ENCODE measurements at places on chromosomes 3 and 15.

DNA sequence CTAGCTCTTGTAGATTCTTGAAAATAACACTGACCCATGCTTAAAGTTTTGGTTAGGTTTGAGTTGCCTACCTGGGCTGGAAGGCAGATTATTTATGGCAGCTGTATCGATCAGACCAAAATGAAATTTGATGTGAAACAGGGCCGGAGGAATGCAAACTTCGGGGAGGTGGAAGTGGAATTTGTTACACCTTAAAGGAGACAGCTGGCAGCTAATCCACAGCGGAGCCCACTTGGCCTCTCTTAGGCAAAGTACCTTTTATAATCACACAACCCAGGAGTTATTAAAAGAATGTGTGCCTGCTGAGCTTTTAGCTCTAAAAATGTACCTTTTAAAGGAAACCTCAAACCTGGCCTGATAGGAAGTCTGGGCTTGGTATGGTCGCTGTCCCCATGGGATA lies 250.9 kb upstream of the TPM1 start:
- DNase-seq, result no peak

- DNase-seq, result no peak
Observed at GRCh38 chr3:10371167-10371566, 50.3 kb upstream of the SEC13 start.

- DNase-seq, result no peak
Observed at GRCh38 chr3:141777957-141778813, 15.0 kb downstream of the GRK7 start.

GRCh38 chr3:160793722-160794252 lies 37.8 kb downstream of the PPM1L start:
- no peak for DNase-seq

DNA sequence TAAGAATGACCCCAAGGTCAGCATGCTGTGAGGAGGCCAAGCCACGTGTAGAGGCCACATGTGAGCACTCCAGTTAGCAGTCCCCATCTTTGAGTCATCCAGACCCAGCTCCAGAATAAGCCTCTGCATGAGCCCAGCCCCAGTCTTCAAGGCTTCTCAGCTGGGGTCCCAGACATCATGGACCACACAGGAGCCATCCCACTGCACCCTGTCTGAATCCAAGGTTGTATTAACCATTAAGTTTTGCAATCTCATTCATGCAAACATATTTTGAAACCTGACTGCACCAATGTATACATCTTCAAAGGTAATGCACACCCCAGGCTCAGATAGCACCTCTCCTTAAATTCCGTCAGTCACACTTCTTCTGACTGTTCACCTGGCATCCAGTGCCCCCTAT lies 249.1 kb upstream of the CHRNA7 start:
- no peak for DNase-seq

DNA sequence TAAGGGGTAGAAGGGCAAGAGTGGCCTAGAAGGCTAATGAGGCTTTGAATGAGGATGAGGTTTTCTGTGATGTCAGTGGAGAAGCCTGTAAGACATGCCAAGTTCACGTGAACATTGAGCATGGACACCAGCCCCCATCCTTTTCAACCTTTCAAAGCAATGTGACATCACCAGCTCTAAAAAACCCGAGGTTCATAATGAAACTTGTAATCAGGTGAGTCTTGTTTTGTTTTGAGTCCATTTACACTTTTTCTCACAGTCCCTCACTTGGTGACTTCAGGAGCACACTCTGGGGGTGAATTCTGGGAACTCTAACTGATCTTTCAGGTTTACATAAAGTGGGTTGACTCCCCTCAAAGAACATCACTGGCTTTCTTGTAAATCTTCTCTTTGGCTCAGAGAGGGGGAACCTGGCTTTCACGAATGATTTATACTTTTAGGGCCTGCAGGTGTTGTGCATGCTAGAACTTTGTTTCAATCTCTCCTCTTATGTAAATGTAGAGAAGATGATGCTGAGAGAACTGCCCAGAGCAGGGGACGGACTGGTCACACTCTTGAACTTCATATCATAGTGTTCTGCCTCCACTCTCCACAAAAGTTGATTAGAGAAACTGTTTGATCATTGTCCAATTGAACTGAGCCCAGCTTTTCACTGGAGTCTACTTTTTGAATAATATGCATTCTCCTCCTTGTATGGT lies 224.7 kb upstream of the SATB1 start:
- no peak for DNase-seq

GRCh38 chr3:9441501-9442221 lies 44.2 kb downstream of the SETD5 start:
- DNase-seq, result no peak

DNA sequence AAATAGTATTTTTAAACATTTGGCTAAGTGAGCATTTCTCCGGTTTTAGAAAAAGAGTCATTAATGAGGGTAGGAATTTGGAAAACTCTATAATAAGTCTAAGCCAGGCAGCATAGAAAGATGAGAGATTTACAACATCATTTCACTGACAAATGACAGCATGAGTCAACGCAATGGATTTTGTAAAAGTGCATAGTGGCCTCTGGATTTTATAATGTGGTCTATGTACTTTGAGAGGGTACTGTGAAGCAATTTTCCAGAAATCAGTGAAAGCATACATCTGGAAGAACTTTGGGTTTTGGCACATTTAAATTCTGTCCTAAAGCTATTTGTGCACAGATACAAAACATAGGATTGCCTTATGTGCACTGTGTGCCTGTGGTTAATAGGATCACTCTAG lies 130.8 kb upstream of the CCNL1 start:
- DNase-seq, result peak; percentile 76

- no peak for DNase-seq
Observed at GRCh38 chr15:65833501-65834205, 35.6 kb upstream of the RAB11A start.

DNA sequence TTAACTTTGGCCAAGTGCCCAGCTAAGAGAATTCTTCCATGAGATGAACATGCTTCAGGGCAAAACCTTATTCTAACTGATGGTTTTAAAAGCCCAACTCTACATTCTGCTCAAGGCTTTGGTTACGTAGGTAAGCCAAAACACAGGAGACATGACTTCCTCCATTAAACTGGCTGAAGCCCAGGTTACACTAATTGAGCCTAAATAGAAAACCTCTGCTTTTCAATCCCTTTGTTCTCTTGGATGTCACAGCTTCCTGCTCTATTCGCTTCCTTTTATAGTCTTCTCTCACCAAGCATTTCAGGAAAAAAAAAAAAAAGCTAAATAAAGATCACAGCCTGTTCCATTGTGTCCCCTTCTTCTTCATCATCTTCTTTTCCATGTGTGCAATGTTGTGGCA lies 420.4 kb downstream of the TIGIT start:
- no peak for DNase-seq

- DNase-seq, result no peak
Observed at GRCh38 chr15:88896333-88897033, 1.1 kb upstream of the HAPLN3 start.

GRCh38 chr3:179473565-179473964 lies 22.3 kb upstream of the GNB4 start:
- no peak for DNase-seq

DNA sequence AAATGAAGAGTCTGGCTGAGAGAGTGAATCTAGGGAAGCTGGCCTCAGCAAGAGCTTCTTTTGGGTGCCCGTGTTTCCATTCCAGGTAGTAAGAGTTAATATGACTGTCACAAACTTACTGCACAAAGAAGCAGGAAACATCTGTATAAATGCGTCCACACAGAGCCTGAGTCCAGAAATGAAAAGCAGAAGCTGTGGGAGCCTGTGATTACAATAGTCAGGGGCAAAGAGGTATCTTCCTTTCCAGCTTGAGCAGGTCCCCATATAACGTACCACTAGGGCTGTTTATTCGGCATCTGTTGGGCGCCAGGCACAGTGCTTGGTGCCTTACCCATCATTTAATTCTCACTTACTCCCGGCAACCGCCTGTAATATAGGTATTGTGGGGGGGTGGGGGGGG lies 40.5 kb upstream of the B3GNT5 start:
- no peak for DNase-seq

- DNase-seq, result no peak
Observed at GRCh38 chr15:80698676-80699075, 3.6 kb downstream of the ABHD17C start.

DNA sequence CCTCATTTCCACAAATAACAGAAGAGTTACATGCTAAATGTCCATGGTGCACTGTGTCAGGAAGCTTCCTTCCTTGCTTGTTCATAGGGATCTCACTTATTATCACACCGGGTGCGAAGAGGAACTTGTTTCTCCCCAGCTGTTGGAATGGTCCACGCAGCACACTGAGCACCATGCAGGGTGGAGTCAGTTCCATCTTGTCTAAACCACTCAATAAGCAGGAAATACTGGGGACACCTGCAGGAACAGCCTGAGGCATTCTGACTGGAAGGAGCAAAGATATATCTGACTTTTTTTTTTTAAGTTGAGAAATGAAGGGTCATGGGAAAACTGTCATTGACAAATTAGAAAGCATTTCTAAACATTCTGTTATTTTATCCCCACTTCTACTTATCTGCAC lies 70.0 kb upstream of the WDR72 start:
- no peak for DNase-seq

- DNase-seq, result peak; percentile 32
Observed at GRCh38 chr3:108036984-108037741, 53.7 kb downstream of the CD47 start.

GRCh38 chr3:141308588-141309218 lies 59.6 kb upstream of the ZBTB38 start:
- DNase-seq, result no peak

GRCh38 chr15:28456476-28457395 lies 76.0 kb downstream of the GOLGA8G start:
- no peak for DNase-seq

DNA sequence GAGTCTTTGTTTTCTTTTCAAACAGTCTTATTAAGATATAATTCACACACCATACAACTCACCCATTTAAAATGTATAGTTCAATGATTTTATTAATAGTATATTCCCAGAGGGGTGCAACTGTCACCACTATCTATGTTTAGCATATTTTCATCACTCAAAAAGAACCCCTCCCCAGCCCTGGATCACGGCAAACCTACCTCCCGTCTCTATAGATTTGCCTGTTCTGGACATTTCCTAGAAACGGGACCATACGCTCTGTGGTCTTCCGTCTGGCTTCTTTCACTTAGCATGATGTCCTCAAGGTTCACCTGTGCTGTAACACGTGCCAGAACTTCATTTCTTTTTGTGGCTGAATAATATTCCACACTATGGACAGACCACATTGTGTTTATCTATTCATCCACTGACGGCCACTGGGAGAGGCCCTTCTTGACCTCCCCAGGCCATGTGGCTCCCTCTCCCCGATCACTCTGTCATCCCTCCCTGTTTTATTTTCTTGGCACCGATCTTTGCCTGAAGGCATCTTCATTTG lies 56.4 kb downstream of the IQSEC1 start:
- DNase-seq, result no peak

DNA sequence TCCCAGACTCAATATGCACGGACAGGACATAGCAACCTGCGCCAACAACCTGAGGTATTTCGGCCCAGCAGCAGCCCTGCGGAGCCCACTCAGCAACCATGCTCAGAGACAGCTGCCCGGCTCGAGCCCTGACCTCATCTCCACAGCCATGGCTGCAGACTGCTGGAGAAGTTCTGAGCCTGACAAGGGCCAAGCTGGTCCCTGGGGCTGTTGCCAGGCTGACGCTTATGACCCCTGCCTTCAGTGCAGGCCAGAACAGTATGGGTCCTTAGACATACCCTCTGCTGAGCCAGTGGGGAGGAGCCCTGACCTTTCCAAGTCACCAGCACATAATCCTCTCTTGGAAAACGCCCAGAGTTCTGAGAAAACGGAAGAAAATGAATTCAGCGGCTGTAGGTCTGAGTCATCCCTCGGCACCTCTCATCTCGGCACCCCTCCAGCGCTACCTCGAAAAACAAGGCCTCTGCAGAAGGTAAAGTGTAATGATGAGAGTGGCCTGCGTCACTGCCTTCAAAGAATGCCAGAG lies 25.5 kb downstream of the TMEM41A start:
- DNase-seq, result no peak

DNA sequence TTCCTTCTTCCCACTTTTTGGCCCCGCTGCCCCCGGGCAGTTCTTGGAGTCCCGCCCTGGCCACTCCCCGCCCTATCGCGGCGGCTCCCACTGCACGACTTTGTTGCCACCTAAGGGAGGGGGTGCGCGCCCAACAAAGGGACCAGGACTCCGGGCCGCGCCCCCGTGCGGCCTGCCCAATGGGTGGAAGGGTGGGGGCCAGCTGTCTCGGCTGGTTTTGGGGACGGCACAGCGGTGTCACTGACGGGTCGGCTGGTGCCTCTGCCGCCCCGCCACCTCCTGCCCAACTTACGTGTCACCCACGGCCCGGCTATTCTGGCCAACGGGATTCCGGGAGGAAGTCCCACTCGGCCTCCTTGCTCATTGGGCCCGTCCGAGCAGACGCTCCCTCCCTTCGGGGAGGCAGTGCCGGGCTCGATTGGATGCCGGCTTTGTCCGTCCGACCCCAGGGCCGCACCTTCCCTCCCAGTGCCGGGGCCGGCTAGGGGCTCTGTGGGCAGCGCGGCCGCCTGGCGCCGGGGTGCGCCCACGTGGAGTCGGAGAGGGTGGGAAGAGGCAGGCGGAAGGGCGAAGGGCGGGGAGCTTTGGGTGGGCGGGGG lies at the start of gene GOLIM4:
Gene GOLIM4 (minus strand): TSS at position 314 of the 599 bp plus-strand sequence. CDS start 639 bp downstream, outside the sequence.
- DNase-seq, result peak; percentile 99

DNA sequence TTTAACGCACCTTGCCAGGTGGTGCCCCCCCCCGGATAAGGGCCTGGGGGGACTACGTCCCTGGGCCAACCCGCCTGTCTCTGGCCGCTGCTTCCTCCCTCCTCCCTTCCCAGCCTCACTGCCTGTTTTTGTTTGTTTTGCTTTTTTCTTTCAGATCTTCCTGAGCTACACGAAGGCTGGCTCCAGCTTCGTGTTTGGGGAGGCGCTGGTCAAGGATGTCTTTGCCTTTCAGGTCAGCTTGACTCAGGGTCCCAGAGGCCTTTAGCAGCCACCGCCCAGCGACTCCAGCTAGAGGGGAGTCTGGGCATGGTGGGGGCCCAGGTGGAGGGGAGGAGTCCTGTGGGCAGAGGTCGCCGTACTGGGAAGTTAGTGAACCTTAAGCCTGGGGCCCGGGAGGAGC lies 24.1 kb downstream of the SLC28A1 start:
- no peak for DNase-seq

DNA sequence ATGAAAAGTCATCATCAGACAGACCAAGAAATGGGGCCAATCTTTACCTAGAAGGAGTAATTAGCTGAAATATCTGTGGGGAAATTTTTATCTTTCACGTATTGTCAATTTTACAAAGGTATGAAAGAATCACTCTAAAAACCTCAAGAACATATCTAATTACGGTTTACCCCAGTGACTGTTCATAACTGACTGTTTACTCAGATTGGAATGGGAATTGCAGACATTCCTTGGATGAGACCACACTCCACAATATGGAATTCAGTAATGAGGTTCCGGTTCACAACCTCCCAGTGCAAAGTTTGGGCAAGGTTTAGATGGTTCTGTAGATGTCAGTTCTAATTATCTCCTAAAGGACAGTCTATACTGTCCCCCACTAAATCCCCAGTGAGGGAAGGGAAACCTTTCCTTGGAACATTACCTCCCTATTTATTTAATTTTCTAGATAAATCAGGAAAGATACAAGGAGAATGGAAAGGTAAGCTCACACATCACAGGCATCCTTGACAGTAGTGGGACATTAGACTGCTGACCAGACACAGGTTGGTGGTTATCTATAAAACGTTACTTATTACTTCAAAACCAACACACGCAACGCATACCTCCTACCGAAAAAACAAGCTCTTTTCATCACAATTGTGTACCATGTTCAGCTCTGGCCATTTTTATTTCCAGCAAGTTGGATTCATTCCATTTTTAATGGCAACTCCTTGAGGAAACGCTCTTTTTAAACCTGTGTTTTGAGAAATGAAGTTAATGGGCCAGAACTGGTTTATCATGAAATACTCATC lies 129.9 kb downstream of the RORA start:
- DNase-seq, result peak; percentile 9

Measured in foreskin fibroblast (primary cell).